ENCODE measurements at places on chromosomes 2 and 18.

DNA sequence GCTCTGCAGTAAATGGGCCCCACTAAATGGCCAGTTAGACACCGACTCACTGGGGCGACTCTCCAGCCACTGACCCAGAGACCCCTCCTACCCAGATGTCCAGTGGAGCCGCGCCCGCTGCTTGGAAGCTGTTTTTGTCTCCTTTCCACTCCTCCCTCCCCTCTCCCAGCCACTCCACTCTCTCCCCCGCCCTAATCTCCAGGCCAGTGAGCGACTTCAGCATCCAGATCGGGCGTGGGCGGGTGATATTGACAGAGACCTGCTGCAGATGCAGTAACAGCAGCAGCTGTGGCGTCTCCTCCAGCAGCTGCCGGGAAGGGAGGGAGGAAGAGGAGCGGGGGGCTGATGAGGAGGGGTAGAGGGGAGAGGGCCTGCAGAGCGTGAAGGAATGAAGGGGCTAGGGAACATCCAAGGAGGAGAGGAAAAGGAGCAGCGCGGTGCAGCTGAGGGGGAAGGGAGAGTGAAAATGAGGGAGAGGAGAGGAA is at the start of gene SCN7A:
SCN7A (minus strand) TSS at position 110 of the 485 bp plus-strand sequence. CDS start 16,553 bp downstream, outside the sequence.
- no peak for DNase-seq

GRCh38 chr2:84640411-84640810 is 124.1 kb downstream of the DNAH6 start:
- no peak for DNase-seq

GRCh38 chr18:27461957-27462356 is 276.8 kb upstream of the CHST9 start:
- no peak for DNase-seq

- DNase-seq: no peak
Measured at GRCh38 chr2:15976354-15976753, 36.0 kb downstream of the MYCN start.

DNA sequence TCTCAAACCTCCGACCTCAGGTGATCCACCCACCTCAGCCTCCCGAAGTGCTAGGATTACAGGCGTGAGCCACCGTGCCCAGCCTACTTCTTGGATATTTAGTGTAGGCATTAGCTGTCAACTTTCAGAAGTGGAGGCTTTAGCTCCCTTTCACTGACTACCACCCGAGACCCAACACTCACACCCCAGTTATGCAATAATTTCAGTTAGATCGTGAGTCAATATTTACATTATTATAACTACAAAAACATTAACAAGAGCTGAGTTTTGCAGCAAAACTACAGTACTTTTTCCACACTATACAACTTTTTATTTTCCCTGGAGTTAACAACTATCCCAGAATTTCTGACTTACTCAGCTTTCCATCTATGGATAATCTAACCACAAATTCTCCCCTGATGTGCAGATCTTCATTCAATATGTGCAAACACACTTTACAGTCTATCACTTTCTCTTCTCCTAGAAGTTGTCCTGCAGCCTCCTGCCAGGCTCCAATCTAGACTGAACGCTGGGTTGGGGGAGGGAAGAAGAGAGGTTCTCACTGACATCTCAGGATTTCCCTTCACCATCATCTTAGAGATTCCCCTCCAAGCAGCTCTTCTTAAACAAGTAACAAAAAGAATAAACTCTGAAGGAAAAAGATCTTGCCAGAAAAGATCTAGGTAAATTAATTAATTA is 10.1 kb downstream of the TBC1D8 start:
- no peak for DNase-seq

DNA sequence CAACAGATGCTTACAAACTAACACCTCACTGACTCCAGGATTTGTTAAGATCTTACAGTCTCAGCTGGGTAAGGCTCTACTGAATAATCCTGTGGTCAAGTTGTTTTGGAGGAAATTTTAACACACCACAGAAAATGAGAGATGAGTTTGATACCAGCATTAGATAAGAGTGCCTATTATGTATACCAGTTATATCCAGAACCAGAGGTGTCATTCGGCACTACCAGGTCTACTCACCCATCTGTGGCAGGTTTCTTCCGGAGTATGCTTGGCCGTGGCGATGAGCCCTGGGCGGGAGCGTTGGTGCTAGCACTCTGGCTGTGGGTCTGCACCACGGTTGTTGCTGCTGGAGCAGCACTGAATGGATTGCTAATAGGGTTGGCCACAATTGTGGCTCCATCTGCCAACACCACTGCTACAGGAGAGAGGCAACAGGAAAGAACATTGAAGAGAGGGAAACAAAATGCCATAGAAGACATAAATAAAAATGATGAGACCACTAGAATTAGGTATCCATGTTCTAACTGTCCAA is 41.2 kb downstream of the SAP130 start:
- DNase-seq: no peak

- no peak for DNase-seq
Measured at GRCh38 chr2:206435742-206436141, 7.6 kb upstream of the ADAM23 start.

DNA sequence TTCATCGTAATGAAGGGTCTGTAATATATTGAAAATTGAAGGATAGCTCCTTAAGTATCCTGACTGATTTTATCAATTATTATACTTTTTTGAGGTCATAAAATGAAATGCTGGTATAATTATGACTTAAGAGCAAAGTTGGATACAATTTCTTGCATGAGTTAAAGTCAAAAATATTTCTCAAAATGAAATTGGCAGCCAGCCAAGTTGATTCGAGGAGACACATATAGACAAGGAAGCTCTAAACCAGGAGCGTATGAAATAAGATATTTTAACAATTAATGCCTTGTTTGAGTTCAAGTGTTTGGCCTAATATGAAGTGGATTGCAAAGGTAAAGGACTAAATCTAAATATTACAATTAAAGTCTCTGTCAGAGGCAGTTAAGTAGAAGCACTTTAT is 260.4 kb upstream of the DSEL start:
- DNase-seq: no peak

GRCh38 chr2:26058390-26058789 is 24.5 kb downstream of the RAB10 start:
- no peak for DNase-seq

GRCh38 chr2:240353944-240354343 is 81.5 kb upstream of the GPC1 start:
- no peak for DNase-seq

DNA sequence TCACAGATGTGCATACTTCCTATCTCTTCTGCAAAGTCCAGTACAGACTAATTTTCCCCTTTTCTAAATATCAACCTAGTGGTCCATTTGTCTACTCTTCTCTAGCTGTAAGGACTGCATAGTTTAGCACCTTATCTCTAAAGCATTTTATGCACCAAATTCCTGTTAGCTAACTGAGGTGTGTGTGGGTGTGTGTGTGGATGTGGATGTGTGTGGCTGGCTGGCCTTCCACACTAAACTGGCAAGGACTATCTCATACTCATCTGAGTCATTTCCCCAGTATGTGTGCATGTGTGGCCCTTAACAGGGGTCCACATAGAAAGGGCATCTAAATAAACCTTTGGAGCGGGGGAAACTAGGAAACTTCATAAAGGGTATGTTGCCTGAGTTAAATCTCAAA is 139.6 kb downstream of the TTC32 start:
- DNase-seq: no peak

DNA sequence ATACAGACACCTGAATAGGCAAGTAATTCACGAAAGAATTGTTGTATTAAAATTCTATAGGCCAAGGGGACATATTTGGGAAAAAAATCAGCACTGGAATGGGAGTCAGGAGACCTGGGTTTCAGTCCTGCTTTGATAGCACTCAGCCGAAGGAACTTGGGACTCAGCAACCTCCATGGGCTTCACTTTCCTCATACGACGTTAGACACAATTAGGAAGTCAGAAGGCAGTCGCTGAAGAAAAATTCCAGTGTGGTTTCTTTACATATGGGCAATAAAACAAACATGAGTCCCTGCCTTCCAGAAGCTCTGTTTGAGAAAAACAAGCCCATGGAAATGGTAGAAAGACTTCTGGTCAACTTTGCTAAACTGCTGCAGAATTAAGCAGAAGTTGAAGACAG is 15.1 kb upstream of the CYRIA start:
- DNase-seq: no peak

- DNase-seq: no peak
Measured at GRCh38 chr2:184305105-184305504, 293.2 kb upstream of the ZNF804A start.

DNA sequence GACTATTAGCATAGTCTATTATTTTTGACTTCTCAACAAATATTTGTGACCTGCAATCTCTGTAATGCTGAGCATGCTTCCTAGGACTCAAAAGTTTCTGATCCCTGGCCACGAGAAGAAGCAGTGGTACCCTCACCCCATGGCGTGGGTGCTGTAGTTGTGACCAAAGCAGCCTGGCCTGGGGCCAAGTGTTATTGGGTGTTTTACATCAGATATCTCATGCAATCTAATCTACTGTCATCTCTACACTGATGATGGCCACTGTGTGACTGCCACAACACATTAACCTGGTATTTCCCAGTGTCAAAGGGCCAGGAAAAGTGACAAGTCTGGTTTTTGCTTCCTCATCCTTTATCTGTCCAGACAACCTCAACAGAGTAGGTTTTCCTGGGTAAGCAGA is 80.8 kb upstream of the WIPF1 start:
- DNase-seq: no peak

DNA sequence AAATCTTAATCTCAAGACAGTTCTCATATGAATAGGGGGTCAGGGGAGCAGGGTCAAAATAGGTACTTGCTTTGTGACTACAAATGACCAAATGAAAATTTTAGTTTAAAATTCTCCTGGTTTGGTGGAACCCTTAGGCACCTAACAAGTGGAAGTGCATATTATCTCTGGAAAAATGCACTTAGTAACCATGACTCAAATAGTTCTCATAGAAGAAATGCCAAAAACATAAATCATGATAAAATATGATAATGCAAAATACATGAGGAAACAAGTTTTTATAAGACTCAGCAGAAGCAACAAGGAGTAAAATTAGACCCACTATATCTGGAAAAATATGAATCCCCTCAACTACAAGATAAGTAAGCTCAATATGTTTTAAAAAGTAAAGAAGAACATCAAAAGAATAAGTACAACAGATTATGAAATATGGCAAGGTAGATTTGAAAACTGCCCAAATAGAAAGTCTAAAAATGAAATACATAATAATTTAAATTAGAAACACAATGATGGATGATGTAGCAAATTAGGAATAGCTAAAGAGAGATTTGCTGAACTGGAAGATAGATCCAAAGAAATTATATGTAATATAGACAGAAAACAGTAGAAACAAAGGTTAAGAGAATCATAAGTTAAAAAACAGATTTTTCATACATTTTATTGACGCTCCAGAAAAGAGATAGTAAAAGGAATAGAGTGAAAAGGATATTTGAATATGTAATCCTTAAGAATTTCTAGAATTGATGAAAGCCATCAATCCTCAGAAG is 308.3 kb downstream of the SETBP1 start:
- DNase-seq: no peak

Data from activated CD4-positive, CD25-positive, alpha-beta regulatory T cell treated with anti-CD3 and anti-CD28 coated beads, Interleukin-2, amount 50 U/mL, for 16 hours (primary cell).